ENCODE measurements at places on chromosomes 13 and 19.

- DNase-seq, result no peak
These were observed 9.9 kb upstream of the KPNA3 start for GRCh38 chr13:49802426-49802825.

DNA sequence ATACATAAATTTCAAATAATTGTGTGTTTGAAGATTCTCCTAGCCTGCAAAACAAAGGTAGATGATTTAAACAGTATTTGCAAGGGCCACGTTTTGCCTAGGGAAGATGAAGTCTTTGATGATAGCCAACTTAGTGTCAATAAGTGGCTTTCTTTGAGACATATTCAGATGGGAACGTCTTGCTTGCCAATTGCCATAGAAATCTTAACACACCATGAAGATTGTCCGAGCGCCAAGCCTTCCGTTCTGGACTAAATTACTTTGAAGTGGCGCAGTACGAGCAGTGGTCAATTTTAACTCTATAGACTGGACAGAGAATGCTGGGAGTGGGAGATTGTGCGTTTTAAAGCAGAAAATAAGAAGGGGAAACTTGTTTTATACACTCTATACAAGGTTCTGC, 9.9 kb downstream of the ZIC5 start:
- no peak for DNase-seq

GRCh38 chr13:112184261-112184660, 117.3 kb downstream of the SOX1 start:
- no peak for DNase-seq

- no peak for DNase-seq
These were observed 1.2 kb downstream of the GTPBP3 start for GRCh38 chr19:17338433-17339078.

DNA sequence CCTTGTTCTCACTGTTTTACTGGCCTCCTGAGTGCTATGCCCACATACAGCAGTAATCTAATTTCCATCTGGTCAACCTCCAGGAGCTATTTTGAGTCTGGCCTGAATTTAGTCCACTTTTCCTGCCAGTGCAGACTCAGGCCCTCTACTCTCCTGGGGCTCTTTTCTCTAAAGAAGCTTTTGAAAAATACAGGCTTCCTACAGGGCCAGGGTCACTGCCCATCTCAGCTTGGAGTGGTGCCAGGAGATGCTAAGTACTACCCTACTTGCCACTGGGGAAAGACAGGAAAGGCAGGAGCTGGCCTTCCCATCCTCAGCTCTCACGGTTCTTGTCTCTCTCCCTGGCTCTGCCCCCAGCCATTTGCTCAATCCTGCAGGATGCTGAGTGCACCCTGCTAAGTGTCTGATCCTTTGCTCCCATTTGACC, 101.7 kb upstream of the SERP2 start:
- DNase-seq, result no peak

GRCh38 chr13:74073274-74073673, 60.9 kb downstream of the KLF12 start:
- no peak for DNase-seq

DNA sequence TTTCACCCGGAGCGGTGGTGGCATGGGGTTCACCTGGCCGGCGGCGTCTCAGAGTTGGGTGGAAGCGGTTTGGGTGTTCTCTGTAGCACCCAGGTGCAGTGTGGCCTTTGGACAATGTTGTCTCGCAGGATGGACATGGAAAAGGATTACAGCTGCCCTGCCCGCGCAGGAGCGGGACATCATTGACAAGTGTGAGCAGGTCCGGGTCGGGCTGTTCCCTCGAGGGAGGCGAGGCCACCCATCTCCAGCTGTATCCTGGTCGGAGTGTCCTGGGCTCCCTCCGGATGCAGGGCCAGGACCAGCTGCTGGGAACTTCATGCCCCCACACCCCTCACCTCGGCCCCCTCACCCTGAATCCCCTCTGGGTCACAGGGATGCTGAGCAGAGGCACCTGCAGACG, 7.8 kb upstream of the ZNF14 start:
- no peak for DNase-seq

All from COLO829 (cell line).